ENCODE measurements at places on chromosomes 7 and 10.

- no peak for DNase-seq
Measured at GRCh38 chr10:117946525-117947070, 100.1 kb downstream of the RAB11FIP2 start.

DNA sequence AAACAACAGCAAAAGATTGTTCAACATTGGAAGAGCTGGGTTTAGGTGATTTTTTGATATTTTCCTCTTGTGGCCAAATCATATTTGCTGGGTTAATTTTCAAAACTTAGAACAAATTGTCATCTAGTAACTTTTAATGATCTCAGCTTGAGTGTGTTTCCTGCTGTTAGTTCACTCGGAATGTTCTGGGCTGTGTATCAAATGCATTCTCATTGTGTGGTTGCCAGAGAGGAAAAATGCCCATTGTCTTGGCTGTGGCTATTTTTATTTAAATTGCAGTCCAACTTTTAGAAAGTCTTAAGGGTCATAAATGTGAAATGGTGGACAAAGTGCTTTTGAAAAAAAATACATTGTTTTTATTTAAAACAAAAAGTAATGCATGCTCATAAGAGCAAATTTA, 542.0 kb downstream of the TNS3 start:
- no peak for DNase-seq

DNA sequence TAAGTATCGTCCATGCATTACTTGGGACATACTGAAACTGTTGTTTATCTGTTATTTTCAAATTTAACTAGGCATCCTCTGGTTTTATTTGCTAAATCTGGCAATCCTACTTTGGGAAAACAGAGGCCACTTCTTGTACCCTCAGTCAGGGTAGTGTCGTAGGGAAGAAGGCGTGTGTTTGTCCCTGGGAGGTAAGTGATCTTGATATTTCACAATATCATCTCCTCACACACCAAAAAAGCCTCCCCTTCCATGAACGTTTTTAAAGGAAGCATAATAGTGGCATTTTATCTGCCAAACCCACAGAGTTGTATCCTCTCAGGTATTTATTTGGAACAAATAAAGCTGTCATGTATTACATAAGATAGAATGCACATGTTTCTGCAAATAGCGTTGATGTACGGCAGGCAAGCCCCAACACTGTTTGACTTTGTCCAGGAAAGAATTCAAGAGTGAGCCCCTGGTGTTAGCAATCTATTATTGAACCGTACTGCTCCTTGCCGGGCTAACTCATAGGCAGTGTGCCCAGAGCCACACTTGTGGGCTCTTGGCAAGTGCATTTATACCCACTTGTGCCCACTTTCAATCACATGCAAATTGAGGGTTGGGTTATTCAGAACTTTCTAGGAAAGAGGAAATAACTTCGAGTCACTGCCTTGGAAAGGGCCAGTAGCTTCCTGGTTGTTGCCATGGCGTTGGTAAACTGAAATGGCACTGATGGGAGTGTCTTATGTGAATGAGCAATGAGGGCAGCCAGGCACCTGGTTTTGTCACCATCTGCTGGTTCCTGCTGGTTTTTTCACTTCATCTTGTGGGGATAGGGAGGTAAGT, 266.0 kb downstream of the USP6NL start:
- peak; percentile 88 for DNase-seq

DNA sequence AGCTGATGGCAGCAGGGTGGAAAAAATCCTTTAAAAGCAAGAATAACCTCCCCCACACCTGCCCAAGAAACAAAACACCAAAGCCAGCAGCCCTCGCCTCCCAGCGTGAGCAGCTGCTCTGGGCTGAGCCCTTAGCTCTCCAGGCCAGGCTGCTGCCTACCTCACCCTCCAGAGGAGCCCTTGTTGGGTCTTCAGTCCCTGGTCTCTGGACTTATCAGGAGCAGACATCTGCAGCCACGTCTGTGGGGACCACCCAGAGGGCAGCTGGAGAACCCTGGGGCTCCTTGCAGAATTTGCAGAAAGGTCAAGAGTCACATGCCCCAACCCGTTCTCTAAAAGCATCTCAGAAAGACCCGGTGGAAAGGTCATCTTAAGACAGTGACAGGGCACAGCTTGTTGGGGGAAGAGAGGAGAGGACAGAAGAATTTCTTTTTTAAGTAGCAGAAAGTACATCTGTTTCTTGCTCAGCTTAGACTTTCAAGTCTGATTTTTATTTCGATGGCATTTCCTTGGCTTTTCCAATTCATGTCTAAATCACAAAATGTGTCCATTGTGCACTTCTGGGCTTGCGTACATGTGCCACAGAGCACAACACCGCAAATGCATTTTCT, 425.7 kb upstream of the NFE2L3 start:
- DNase-seq, result no peak

GRCh38 chr7:80218723-80219122, 84.1 kb downstream of the GNAI1 start:
- DNase-seq, result no peak

DNA sequence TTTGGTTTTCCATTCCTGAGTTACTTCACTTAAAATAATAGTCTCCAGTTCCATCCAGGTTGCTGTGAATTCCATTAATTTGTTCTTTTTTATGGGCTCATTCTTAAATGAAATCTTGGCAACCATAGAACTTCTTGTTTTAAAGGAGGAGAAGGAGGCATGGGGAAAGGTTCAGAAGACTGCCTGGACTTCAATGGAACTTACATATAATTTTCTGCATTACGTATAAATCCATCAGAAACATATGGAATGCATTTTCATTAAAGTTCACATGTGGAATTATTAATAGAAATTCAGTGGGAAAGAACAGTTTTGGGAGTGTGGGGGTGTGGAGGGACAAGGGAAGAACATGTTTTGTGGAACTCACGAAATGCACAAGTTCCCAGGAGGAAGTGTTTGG, 176.6 kb upstream of the PRKCQ start:
- DNase-seq, result no peak
